Endodermal cell (in vitro differentiated cells): ENCODE measurements at places on chromosomes 6 and 20. TPM values are rescaled to one million over a fixed set of nuclear protein-coding genes. Genes with fewer than 3 reads are reported as not detected.

RHAG gene
- not detected in 3 replicates for total RNA-seq

BFSP1 gene
- total RNA-seq, result 4.2 to 9.4 TPM (median 7.4 TPM) in 3 replicates

GRCh38 chr6:14026831-14027539, 90.6 kb upstream of the CD83 start:
- no peak for DNase-seq

ME1 gene
- total RNA-seq, result 7.5 and 8.0 TPM in 2 replicates

DNA sequence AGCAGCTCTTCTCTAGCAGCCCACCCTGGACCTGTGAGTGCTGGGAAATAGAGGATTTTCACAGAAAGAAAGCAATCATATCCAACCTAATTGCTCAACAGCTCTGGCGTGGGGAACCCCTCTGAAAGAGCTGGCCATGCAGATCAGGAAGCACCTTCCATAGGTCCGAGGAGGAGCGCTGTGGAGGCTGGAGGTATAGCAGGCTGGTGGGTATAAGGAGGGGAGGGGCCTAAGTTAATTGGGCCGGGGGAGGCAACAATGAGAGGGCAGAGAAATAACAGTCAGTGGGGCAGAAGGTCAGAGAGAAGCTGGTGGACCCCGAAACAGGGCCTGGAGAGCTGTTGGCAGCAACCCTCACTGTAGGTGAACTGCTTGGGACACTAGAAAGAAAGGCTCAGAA, 40.8 kb downstream of the SNRNP48 start:
- DNase-seq, result peak; percentile 64

- peak; percentile 79 for DNase-seq
Observed at GRCh38 chr6:137496368-137496767, 2.2 kb upstream of the OLIG3 start.

DNA sequence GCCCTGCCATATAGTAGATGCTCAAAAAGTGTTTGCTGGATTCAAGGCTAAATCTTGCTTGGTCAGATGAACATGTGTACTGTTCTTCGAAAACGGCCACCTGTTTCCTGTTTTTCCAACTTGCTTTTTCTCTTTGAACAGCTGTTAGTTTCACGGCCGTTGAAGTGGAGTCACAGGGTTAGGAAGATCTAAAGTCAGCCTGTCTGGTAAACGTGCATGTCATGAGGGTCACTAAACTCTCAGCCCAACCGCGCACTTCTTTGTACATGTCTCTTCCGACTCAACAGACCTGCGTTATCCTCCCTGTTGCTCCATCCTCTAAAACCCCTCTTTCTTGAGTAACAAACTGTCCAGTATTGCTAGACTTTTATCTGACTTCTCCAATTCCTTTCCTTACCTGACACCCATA, 93.2 kb upstream of the MAN1A1 start:
- DNase-seq, result no peak

GRCh38 chr20:58808271-58809046, 42.2 kb downstream of the GNAS-AS1 start:
- no peak for DNase-seq

WFDC5 gene
- total RNA-seq, result not detected in 2 replicates

DNA sequence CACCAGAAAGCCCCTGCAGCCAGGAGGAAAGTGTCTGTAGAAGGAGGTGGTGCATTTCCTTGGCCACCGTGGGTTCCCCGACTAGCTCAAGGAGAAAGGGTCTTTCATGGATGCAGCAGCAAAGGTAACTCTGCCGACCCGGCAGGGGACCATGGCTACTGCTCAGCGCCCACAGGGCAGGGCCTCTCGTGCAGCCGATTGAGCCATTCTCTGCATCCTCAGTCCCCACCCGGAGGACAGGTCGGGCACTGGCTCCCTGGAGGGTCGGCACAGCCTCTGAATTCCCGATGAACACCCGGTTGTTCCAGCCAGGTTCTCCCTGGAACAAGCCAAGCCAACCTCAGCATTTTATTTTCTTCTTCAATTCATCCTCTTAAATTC, 24.1 kb upstream of the FOXC1 start:
- no peak for DNase-seq

DNA sequence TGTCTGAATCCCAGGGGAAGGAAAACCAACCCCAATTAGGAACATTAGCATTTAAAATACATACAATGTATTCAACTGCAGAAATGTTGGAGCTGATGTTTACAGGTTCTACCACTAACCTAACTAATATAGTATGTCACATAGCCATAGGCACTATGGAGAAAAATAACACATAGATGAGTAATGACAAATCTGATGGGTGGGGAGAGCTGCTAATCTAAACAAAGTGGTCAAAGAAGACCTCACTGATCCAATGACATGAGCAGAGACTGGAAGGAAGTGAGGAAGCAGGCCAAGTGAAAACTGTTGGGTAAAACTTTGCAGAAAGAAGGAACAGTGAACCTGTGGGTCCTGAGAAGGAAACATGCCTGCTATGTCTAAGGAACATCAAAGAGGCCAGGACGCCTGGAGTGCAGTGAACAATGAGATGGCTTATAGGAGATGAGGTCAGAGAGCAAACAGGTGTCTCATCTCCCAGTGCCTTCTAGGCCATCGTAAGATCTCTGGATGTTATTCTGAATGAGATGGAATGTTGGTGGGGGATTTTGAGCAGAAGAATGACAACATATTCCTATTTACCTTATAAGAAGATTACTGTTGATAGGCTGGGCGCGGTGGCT, 135.7 kb downstream of the ALDH8A1 start:
- no peak for DNase-seq

DNA sequence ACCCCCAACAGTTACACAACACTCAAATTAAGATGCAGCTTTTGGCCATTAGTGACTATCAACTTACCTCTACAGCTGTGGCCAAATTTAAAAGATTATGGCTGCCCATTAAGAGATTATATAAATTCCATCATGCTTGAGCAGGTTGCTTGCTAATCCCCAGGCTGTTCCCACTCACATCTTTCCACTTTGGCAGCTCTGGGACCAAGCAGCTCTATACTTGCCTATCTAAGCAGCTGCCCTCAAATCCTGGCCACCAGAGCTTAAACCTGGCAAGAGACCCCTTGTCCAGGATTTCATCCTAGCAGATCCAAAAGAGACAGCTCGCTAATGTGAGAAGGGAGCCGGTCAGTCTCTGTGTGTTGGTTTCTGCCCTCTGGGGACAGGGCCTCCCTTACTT, 127.9 kb downstream of the SLC23A2 start:
- no peak for DNase-seq

DNA sequence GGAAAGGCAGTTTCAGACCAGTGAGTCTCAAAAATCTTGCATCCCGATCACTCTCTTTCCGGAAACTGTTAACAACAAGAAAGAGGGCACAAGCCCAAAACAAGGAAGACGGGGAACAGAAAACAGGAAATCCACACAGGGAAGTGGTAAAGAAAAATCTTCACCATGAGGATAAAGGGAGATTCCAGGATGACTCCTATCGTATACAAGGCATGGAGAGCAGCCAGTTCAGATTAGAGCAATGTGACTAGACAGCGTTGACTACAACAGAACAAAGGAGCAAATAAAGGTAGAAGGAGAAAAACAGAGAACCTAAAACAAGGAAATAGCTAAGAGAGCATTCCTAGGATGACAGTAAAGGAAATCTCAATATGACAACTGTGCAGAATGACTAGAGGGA, 26.5 kb downstream of the VNN1 start:
- DNase-seq, result no peak

- no peak for DNase-seq
Observed at GRCh38 chr6:8829796-8830195, 394.5 kb upstream of the SLC35B3 start.

MYMX gene
- total RNA-seq, result 1.7 and 2.4 TPM in 2 replicates

DNA sequence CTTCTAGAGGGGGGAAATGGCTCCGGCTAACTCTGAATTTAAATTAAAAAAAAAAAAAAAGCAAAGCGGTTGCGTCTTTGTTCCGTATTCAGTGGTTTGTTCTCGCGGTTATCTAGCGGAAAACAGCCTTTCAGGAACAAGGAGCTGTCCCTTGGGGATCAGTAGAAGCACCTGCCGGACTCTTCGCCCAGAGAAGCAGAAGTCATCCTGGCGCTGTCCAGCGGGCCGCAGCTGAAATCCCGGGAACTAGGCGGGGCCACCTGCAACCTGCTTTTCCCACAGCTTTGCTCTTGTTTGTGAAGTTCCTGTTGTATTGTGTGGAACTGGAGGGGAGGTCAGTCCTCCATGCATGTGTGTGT, 43.9 kb upstream of the GJE1 start:
- peak; percentile 93 for DNase-seq

SLC24A3 gene
- total RNA-seq, result 1.3 to 2.4 TPM (median 1.5 TPM) in 3 replicates

CCN6 gene
- total RNA-seq, result not detected in 2 replicates

PRDM1 gene
- 68.4 and 74.3 TPM in 2 replicates for total RNA-seq

TMC2 gene
- total RNA-seq, result 0.21 to 0.24 TPM in 2 of 3 replicates, not detected in the other

IYD gene
- not detected in 2 replicates for total RNA-seq
